ENCODE measurements at places on chromosomes 5 and 9.

DNA sequence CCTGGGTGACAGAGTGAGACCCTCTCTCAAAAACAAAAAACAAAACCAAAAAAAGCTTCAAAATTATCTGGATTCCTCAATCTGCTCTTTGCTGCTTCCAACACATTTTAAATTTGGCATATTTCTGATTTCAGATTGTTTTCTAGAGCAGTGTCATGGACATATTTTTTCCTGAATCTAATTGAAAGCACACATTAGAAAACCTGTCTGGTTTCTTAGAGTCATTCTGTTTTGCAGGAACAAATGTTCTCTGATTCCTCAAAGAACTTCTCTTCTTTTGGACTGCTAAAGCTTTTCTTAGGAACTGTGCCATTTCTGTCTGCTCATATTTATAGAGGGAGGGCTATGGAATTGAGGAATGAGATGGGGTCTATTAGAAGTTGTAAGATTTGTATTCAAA is 81.6 kb downstream of the RAI14 start:
- no peak for DNase-seq

GRCh38 chr5:67146574-67146973 is 50.0 kb downstream of the CD180 start:
- DNase-seq = no peak

GRCh38 chr5:59034498-59035186 is 451.8 kb downstream of the RAB3C start:
- DNase-seq = peak; percentile 32

GRCh38 chr9:135801070-135801469 is 99.1 kb downstream of the KCNT1 start:
- DNase-seq = no peak

DNA sequence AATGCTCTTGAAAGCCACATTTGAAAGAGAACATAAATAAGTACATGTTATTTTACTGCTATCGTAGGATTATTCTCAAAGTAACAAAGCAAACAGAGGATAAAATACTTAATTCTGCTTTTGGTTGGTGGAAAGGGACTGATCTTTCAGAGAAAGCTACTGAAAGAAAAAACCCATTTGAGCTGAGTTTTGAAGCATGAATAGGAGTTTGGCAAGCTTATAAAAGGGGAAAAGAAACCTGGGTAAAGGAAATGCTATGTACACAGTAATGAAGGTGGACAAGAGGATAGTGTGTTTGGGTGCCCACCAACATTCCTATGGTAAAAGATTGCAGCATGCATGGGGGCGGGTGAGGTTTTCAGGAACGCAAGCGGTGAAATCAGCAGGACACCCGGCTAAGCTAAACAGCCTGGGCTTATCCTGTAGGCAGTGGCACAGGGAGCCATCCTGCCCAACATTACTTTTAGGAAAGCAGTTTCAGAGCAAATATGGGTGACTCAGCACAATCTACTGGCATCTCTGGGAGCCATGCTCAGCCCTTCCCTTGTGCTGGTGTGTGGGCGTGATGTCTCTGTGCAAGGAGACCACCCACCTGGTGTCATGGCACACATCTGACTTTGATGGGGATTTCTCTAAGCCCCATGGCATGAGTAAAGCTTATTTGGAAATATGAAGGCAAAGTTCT is 673.9 kb upstream of the KLF4 start:
- DNase-seq = no peak

GRCh38 chr5:176629853-176630680 is at the start of the genes EIF4E1B and SNCB:
Gene EIF4E1B (plus strand): TSS chr5:176630675. CDS start chr5:176642788, 12,113 bp downstream.
Gene SNCB (minus strand): TSS chr5:176630534. CDS start chr5:176629654, 880 bp downstream.
- peak; percentile 48 for DNase-seq
